ENCODE measurements at places on chromosomes 12 and 14.

- no peak for DNase-seq
Measured at GRCh38 chr12:77352946-77353345, 287.6 kb upstream of the E2F7 start.

DNA sequence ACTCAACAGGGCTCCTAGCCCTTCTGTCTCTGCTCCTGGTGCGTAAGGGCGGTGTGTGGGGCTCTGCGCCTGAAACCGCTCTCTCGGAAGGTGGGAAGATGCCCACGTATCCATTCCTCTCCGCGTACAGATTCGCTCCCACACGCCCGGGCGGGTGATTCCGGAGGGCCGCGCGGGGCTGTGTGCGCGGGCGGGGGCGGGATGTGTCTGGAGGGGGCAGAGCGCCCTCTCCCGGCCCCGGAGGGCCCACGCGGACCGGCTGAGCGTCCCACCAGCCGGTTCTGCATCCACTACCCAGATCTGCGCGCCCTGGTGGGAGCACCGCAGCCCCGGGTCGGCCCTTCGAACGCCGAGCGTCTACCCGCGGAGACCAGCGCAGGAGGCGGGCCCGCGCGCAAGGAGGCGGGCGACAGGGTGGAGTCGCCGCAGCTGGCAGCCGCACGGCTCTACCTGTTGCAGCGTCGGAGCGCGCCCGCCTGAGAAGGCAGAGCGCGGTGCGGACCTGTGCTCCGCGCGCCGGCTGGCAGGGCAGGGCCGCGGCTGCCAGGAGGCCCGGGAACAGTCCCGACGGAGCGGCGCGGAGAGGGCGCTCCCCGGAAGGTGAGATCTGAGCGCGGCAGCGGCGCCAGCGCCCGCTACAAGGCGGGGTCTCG, 1.4 kb upstream of the KCNK13 start:
- DNase-seq: peak; percentile 79

- DNase-seq: peak; percentile 71
Measured at GRCh38 chr14:87696485-87696884, 296.5 kb downstream of the GALC start.

- peak; percentile 41 for DNase-seq
Measured at GRCh38 chr14:105074601-105075053, 9.4 kb upstream of the GPR132 start.

GRCh38 chr12:130299574-130299973, 38.1 kb upstream of the PIWIL1 start:
- no peak for DNase-seq

DNA sequence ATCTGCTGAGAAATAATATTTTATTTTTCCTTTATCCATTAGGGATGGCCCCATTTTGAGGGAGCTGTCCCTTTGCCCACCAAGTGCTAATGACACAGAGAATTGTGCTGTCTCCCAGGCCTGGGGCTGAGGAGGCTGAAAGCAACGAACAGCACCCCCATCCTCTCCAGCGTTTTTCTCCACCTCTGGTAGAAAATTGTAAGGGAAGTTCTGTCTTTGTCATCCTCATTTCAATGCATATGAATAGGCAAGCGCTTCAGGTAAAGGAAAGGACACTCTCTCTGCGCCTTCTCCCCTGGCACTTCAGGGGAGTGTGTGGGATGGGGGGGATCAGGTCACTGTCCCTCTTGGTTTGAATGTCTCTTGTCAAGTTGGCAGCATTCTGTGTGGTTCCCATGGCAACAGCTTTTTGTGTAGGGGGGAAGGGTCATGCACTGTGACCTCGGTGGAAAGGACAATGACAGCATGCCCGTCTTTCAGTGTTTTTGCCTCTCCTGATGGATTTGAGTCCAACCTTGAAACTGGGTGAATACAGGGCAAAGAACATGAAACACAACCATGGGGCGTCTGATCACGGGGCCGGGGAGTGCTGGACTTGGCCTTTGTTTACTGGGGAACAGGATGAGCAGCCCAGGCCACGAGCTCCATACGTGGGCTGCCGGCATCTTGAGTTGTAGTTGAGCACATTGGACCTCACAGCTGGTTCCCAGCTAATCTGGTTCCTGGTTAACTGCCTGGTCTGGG, 230.2 kb downstream of the VRK1 start:
- no peak for DNase-seq

DNA sequence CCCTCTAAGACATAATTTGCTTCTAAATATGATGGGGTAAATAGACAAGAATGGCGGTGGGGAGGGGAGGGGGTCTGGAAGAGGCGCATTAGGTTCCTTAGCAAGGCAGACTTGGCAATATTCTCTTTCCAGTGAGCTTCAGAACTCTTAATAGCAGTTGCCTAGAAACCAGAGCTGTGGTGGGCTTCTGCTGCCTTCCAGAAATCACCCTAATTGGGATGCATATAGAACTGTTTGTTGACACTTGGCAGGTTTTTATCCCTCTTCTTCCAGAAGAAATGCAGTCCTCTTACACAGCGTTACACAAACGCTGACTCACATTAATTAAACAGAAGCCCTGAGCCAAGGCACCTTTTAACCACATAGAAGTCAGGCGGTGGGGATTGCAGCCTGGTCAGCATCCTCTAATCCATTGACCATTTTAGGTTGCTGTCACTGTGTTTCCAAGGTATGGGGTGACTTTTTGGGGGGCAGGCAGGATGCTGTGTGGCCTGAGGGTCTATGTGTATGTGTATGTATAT, 114.1 kb downstream of the CCDC60 start:
- no peak for DNase-seq

- no peak for DNase-seq
Measured at GRCh38 chr14:105363847-105364708, 34.3 kb upstream of the TEX22 start.

GRCh38 chr14:54451961-54452360, 10.8 kb upstream of the CNIH1 start:
- DNase-seq: no peak

- no peak for DNase-seq
Measured at GRCh38 chr14:68477461-68478085, 315.3 kb downstream of the ZFP36L1 start.

GRCh38 chr12:71299541-71300376, 139.8 kb upstream of the LGR5 start:
- no peak for DNase-seq

GRCh38 chr12:2687058-2687457, 107.7 kb upstream of the FKBP4 start:
- no peak for DNase-seq

- no peak for DNase-seq
Measured at GRCh38 chr14:100728962-100729361, 2.3 kb downstream of the DLK1 start.

GRCh38 chr12:6361834-6362233, 13.5 kb downstream of the SCNN1A start:
- DNase-seq: no peak

- no peak for DNase-seq
Measured at GRCh38 chr12:67540920-67541624, 107.5 kb upstream of the DYRK2 start.

DNA sequence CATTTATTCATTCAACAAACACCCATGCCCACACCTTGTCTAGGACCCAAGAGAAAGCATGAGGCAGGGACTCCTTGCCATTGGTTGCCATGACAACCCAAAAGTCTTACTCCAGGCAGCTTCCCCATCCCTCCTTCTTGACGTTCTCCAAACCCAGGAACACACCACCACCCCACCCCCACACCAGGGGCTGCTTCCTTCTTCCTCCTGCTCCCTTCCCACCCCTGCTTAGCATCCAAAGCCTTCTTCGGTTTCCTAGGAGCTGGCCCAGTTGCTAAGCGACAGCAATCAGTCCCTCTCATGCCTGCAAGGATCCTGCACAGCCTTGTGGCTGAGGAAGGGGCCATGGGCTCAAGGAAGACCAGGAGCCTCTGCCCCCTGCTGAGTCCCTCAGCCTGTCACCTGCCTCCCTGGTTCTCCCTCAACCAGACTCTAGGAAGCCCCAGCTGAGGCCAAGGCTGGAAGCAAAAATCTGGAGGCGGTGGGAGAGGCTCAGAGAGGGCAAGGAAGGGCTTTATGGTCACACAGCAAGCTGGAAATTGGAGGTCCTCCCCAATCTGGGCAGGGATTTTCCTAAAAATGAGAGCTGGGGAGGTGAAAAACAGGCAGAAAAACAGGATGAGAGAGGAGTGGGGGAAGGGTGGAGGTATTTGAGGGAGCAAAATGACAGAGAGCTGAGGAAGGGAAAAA, 15.4 kb downstream of the RASAL1 start:
- DNase-seq: no peak

DNA sequence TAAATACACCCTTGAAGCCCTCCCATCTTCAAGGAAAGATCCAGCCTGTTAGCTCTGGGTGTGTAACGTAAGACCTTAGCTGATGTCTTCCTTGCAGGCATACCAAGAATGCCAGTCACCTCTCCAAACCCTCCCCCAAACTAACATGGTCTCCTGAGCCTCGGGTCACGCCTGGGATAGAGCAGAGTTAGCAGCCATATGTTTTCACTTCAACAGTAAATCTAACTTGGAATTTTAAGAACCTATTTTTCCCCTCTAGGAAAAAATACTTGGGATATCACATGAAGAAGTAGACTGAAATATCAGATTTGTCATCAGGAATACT, 27.9 kb downstream of the BCL2L14 start:
- DNase-seq: no peak

DNA sequence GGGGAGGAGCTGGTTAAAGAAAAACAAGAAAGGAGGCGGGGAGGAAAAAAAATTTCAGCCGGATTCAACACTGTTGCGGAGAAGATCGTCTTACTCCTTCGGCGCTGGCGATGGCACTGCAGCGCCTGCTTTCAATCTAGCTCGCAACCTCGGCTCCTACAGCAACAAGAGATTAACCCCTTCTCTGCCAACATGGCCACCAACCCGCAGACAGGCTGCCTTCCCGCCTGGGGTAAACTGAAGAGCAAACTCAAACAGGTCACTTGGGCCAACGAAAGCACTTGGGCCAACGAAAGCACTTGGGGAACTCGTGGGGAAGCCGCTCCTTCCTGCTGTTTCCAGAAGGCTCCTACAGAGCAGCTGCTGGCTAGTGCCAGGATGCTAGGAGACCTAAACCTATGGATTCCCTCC, 73.7 kb downstream of the CIT start:
- no peak for DNase-seq

DNA sequence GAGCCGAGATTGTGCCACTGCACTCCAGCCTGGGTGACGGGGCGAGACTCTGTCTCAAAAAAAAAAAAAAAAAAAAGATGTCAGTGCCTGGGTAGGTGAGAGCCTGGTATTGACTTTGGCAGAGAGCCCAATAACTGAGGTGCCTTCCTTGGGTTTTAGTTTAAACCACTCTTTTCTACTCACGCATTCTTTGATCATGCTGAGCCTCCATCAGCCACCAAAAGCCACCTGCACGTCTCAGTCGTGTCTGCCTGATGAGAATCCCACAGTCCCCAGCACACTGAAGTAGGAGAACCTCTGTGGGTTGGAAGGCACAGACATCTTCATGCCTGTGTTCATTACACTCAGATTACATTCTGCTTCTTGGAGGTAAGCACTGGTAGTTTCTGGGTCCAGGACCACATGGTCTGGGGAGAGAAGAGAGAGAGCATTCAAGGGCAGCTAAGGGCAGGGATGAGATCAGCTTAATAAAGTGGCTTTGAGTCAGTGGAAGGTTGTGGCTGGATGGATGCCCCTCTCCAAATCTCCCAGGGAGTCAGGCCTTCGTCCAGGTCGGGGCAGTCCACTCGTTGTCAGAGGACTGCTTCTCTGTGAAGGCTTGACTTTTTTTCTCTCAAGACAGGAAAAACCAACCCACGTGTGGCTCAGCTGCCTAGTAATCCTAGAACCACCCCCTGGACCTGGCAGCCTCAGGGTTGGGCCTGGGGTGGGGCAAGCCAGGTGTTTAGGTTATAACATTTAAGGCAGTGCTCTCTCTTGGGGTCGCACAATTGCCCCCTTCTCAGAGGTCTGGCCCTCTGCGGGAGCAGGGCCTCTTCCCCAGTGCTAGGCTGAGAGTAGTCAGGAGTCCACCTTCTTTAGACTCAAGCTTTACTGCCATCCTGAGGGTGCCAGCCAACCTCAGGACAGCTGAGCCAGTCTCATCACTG, 32.6 kb upstream of the MAX start:
- DNase-seq: no peak

- no peak for DNase-seq
Measured at GRCh38 chr14:91354221-91354916, 63.3 kb downstream of the CCDC88C start.

DNA sequence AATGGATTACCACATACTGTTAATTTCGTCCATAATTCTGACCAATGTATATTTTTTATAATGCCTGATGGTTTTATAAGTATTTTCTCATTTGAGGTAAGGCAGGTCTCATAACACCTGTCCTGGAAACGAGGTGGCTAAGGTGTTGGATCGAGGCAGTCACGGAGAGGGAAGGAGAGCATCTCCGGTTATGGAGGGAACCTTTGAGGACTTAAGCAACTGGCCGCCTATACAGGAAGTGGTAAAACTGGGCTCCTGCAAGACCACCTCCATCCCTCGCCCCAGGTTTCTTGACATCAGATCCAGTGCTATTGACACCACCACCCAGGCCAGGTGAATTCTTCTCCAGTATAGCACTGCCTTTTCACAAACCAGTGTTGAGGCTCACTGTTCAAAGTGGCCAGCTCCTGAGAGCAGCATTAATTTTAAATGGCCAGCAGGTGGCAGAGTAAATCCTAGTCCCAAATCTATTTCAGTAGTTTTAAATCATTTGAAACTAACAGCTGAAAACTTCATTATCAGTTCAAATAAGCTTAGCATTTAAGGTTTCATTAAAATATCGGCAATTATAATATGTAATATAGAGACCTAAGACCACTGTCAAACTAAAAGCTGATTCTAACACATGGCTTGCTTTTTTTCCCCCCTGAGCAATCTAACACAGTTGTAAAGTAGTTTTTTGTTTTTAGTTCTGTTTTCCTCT, 100.8 kb downstream of the PPM1A start:
- peak; percentile 60 for DNase-seq

DNA sequence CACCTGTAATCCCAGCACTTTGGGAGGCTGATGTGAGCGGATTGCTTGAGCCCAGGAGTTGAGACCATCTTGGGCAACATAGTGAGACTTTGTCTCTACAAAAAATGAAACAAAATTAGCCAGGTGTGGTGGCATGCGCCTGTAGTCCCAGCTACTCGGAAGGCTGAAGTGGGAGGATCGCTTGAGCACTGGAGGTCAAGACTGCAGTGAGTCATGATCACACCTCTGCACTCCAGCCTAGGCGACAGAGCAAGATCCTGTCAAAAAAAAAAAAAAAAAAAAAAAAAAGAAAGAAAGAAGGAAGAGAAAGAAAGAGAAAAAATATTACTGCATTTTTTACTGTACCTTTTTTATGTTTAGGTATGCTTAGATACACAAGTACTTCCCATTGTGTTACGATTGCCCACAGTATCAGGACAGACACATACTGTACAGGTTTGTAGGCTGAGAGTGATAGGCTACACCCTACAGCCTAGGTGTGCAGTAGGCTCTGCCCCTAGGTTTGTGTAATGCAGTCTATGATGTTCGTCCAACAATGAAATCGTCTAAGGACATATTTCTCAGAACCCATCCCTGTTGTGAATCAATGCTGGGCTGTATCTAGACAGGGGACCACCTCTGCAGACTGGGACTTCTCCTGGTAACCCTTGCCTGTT, 160.4 kb upstream of the PWP1 start:
- no peak for DNase-seq

DNA sequence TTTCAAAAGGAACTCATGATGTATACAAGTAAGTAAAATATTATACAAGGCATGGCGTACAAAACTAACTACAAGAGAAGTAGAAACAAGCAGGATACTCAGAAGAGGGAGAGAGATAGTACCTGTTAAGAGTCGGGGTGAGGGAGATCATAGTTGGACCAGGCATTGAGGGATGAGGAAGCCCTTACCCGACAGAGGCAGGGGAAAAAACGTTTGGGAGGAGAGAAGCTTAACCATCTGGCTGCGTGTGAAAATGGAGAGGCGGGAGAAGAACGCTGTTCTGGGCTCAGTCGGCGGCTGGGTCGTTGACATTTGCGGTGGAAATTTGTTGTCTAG, 575 bp upstream of the FMNL3 start:
- no peak for DNase-seq
